ENCODE measurements at places on chromosomes 13 and 19.

DNA sequence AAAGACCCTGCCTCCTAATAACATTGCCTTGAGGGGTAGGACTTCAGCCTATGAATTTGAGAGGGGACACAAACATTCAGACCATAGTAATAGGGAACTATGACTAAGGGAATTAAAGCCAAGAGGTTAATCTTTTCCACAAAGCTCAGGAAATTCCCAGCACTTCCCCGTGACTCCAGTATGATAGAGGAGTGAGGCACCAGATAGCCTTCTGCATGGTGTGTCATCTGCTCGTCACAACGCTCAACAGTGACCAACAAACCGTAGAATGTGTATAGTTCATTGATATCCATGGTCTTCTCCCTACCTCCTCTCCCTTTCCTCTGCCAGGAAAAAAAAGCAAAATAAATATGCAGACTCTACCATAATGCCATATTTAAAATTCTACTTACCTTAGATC is 64.4 kb downstream of the B3GLCT start:
- no peak for DNase-seq

GRCh38 chr19:4379383-4380253 is 20.7 kb downstream of the SH3GL1 start:
- DNase-seq: no peak

- DNase-seq: peak; percentile 42
Measured at GRCh38 chr19:1945899-1946298, 4.9 kb downstream of the CSNK1G2 start.

GRCh38 chr13:24360106-24360505 is 50.7 kb downstream of the C1QTNF9 start:
- DNase-seq: no peak

DNA sequence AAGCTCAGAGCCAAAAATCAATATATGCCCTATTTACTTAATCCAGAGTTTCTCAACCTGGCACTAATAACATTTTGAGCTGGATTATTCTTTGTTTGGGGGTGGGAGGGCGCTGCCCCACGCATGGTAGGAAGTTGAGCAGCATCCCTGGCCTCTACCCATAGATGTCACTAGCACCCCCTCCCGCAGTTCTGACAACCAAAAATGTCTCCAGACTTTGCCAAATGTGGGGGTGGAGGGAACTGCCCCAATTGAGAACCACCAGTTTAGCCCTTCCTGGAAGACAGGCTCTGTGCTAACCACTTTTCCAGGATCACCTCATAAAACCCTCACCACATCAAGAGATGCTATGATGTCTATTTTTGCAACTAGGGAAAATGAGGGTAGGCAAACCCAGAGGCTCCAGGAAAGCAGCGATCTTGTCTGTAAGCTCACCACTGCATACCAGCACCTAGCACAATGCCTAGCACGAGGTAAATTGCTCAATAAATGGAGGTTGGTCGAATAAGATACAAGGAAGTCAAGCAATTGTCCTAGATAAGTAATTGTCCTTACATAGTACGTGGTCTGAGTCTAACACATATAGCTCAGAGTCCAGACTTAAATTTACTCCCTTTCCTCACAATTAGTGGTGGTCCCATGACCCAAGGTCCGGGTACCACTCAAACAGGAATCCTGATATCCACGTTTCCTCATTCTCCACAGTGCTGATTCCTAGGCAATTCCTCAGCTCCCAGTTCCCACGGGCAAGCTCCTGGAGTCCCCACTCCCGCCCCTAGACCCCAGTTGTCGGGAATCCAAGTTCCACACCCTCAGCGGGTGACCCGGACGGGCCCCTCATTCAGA is 892 bp downstream of the TRIR start:
- DNase-seq: peak; percentile 54

DNA sequence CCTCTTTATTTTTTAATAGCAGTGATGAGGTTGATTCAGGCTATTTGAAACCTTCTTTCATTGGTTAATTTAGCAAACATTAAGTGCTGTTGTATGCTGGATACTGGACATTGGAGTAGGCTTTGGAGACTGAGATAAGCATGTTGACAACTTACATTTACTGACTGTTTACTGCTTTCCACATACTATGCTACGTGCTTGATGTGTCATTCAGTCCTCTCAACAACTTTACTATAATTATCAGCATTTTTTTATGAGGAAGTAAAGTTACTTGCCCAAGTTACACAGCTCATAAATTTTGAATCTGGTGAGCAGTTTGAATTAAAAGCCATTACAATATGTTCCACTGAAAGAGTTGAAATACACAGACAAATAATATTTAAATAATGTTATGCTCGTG is 83.8 kb downstream of the GJA3 start:
- no peak for DNase-seq

DNA sequence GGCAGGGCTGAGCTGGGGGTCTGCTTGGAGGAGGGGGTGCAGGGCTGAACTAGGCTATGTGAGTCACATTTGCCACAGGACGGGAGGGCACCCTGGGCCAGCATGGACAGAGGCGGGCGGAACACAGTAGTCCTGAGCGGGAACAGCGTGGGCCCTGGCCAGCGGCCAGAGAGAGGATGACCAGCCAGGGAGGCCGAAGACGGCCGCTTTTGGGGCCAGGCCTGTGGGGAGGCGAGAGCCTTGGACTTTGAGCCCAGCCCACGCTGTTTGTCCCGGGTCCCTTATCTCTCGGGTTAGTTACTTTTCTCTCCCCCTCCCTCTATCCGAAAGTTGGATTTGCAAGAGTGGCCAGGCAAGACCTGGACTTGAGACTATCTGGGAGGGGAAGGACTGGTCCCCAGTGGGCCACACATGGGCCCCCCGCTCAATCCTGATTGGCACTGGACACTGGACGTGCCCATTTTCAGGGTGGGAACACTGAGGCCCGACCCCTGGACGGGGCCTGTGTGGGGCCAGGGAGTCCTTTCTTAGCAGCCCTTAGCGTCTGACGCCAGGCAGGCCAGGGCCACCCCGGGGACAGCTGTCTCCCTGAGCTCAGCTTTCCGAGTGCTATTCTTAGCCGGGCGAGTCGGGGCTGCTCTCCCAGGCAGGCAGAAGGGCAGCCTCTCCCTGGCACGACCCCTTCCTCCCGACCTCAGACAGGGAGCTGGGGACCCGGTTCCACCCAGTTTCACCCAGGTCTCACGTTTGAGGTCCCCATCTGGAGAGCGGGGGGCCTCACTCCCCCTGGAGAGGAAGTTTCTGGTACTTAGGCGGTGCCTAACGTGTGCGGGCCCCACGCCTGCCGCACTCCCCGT is 833 bp downstream of the GAMT start:
- DNase-seq: peak; percentile 54

DNA sequence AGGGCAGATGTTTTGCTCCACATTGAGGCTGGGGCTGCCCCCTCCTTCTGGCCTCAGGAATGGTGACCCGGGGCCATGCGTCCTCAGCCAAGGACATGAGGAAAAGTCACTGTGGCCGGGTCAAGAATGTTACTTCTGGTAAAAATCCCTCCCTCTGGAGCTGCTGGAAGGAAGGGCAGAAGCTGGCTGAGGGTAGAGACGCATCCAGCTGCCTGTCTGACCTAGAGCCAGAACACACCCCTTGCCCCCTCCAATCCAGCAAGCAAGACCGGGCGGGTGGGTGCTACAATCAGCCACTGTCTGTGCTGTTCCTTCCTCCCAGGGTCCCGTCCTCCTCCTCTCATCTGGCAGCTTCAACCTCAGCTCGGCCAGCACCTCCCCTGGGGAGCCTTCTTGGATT is 59.0 kb downstream of the PTPRS start:
- peak; percentile 53 for DNase-seq

DNA sequence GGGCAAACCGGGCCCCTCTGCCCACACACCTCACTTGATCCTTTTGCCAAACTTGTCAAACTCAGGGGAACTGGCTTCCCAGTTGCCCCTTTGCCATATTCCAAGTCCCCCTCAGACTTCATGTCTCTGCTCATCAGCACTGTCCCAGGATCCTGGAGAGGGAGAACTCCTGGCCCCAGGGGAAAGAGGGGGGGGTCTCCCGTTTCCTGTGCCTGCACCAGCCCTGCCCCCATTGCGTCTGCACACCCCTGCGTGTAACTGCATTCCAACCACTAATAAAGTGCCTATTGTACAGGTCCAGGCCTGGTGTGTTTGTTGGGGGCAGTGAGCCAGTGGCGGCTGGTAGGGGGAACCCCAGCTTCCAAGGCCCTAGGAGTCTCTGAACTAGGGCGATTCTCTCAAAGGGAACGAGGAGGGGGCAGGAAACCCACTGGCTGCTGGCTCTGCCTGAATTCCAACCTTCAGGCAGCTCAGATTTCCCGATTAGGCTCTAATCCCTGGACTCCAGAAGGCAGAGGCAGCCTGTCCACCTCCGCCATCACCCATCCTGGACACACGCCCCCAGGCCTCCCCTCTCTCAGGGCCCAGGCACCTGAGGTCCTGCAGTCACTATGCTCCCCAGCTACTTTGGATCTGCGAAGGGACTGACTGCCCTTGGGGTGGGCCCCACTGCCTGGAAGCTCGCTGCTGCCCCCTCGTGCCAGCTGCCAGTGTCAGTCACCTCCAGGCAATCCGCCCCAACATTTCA is 9.7 kb upstream of the ILF3 start:
- peak; percentile 94 for DNase-seq

- no peak for DNase-seq
Measured at GRCh38 chr13:76300688-76301087, 585.5 kb downstream of the KCTD12 start.

DNA sequence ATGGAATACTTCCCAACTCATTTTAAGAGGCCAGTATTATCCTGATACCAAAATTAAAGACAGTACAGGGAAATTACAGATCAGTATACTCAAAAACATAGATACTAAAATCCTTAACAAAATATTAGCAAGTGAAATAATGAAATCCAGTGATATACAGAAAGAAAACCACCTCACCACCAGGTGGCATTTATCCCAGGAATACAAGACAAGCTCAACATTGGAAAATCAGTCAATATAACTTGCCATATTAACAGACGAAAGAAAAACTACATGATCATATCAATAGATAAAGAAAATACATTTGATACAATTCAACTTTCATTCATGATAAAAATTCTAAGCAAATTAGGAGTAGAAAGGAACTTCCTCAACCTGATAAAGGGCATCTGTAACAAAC is 6.7 kb upstream of the GNA15 start:
- peak; percentile 50 for DNase-seq

GRCh38 chr19:41792513-41793413 is 3.6 kb upstream of the CEACAM3 start:
- DNase-seq: peak; percentile 59

DNA sequence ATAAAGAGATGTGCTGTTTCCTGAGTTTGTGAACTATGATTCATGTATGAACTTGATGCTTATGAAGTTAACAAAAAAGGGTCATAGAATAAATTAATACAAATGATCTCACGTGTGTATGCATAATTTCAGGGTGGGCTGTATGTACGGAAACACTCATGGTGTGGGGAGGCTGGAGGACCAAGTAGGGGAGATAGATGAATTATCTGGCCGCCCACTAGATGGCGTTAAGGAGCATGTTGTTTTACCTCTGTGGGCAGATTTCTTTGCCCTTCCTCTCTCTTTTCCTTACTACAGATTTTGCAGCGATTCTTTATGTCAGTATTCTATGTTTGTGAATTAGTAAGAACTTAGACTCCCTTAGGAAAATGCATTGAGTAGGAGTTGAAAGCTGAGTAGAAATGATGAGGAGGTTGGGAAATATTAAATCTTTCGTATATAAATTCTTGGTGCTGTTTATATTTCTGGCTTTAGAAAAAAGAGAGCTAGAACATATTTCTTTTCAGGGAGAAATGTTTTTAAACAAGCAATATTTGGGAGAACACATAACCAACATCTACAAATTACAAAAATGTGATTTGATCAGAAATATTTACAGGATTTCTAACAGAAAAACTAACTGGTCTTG is 47.4 kb upstream of the TMTC4 start:
- peak; percentile 65 for DNase-seq

DNA sequence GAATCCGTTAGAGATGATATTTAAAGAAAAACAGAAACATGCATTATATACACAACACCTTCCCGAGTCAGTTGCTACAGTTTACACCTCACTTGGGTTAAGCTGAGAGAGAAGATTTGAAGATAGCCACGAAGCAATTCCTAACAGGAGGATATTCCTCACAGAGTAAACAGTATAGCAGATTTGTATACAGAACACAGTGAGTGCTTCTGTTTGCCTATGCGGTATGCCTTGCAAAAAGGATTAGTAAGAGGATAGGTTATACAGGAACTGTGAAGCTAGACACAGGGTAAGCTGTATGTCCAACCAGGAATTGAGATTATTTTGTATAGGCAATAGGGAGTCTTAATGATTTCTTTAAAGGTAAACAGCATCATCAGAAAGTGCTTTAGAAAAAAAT is 471.8 kb downstream of the LIG4 start:
- no peak for DNase-seq

- DNase-seq: no peak
Measured at GRCh38 chr19:43779147-43779819, 1.5 kb downstream of the KCNN4 start.

DNA sequence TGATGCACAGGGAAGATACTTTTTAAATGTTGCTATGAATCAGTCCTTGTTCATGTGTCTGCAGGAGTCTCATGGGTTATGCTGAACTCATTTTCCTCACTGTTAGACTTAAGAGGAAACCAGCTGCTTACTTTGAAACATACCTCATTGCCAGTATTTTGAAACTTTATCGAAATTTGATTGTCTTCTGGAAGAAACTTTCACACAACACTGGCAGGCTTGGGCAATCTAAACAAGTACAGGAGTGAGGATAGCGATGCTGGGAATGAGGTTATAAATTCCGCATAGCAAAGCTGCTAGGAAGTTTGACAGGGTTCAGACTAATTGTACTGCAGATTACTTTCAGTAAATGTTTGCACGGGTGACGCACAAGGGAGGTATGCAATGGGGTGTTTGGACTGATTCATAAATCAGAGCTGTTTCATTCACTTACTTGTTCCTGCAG is 245.7 kb downstream of the DNAJC15 start:
- DNase-seq: peak; percentile 87

DNA sequence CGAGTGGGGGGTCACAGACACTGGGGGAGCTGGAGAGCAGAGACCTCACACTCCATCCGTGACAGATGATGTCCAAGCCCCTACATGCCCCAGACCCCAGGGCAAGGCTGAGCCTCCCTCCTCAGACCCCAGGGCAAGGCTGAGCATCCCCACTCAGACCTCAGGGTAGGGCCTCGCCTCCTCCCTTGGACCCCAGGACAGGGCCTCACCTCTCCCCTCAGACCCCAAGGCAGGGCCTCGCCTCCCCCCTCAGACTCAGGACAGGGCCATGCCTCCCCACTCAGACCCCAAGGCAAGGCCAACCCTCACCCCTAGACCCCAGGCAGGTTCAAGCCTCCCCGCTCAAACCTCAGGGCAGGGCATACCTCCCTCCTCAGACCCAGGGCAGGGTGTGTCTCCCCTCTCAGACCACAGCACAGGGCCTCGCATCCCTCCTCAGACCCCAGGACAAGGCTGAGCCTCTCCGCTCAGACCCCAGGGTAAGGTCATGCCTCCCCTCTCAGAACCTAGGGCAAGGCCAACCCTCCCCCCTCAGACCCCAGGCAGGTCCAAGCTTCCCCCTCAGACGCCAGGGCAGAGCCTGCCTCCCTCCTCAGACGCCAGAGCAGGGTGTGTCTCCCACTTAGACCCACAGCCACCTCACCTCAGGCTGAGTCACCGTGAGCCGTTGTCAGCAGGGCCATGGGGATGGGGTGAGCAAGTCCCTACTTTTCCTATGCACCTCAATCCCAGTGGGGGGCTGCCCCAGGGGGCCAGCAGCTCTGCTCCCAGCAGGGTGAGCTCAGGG is 1.7 kb upstream of the S1PR4 start:
- peak; percentile 82 for DNase-seq
